Activated CD8-positive, alpha-beta memory T cell treated with anti-CD3 and anti-CD28 coated beads for 1 hour (primary cell): ENCODE measurements at places on chromosomes 2 and 18.

DNA sequence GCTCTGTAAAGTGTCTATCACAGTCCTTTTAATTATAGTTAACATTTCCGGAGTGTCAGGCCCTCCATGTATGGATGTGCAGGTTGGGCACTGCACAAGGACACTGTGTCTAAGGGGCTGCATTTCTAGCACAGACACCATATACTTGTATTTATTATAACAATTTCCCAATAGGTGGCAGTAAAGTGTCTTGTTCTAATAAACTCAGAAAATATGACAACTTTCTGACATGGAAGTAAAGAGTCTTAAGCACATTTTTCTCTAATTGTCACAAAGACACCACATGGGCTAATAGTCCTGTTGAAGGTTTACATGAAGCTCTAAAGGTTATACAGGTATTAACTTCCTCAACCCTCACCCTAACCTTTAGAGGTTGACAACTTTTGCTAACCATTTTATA lies 156.6 kb downstream of the DYSF start:
- DNase-seq = no peak

DNA sequence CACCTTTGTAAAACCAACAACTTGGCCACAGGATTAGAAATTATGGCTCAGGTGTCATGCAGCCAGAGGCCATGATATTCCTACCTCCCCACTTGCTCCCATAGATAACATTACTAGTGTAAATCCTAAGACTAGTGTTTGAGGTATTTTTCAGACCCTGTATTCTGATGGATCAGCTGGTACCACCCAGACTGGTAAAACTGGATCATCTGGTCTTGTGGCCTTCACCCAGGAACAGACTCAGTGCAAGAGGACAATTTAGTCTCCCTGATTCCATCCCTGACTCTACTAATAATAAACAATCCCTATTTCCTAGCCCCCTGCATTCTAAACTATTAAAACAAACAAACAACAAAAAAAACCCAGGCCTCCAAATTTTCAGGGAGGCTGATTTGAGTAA lies 121.0 kb downstream of the ALPK2 start:
- no peak for DNase-seq

DNA sequence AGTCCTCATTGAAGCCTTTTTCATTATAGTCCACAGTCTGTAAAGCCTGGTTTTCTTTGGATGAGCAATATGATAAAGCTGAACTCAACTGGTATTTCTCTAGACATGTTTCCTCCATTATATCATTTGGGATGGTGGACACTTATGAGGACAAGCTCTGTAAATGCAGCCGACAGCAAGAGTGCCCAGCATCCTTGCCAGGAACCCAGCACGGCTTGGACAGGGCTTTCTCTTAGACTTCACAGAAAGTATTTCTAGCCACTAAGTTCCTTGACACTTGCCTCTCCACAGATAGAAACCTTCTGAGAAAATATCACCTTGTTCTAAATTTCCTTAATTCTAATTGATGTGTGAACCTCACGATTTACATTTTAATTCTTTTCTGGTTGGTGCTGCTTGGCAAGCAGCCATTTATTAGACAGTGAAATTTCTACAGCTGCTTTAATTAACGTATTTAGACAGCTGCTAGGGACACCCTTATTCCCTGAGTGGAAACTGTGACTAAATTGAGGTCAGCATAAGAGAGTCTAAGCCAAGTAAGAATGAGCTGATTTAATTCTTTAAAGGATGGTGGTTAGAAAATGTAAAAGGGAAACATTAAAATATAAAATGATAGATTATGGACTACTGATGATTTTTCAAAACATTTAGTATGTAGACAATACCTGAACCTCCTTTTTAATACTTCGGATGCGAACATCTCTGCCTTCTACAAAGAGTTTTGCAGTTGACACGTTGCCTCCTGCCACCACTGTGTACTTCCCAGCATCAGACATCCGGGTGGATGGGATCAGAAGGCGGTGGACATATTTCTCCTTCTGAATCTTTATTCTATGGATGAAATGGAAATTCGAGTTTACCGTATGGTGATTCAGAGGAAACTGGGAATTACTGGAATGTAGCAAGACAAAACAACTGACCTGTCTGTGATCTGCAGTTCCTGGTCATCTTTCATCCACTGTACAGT lies 39.8 kb downstream of the TTN start:
- no peak for DNase-seq

- no peak for DNase-seq
Observed at GRCh38 chr2:29562896-29563295, 358.5 kb downstream of the ALK start.

- no peak for DNase-seq
Observed at GRCh38 chr2:101230541-101231001, 22.1 kb upstream of the CNOT11 start.

DNA sequence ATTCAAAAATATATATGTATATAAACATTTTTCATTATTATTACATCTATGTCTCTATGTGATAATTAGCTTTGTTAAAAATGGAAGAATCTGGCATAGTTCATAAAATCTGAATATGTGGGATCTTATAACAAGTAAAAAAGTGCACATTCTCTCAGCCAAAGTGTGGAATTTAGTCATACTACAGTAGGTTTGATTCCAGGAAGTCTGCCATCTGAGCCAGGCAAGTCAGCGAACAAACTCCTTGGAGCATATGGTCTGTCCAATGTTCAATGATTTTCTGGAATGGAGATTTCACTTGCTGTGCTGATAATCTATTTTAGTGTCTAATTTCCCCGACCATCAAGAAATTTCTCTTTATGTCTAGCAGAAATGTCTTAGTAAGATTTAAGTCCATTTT lies 1033.2 kb upstream of the NXPH2 start:
- DNase-seq = no peak

GRCh38 chr2:157875641-157876065 lies 477 bp downstream of the ACVR1 start:
- peak; percentile 50 for DNase-seq

DNA sequence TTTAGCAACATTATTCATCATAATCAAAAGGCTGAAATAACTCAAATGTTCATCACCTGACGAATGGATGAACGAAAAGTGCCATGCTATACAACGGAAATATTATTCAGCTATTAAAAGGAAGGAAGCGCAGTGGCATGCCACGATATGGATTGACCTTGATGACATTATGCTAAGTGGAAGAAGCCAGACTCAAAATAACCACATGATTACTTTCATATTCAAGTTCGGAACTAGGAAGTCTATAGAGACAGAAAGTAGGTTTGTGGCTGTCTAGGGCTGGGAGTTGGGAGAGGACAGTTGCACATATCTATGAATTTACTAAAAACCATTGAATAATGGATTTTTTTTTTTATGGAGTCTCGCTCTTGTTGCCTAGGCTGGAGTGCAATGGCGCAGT lies 13.4 kb upstream of the PDIA6 start:
- DNase-seq = no peak
